ENCODE measurements at places on chromosomes 11 and 22.

DNA sequence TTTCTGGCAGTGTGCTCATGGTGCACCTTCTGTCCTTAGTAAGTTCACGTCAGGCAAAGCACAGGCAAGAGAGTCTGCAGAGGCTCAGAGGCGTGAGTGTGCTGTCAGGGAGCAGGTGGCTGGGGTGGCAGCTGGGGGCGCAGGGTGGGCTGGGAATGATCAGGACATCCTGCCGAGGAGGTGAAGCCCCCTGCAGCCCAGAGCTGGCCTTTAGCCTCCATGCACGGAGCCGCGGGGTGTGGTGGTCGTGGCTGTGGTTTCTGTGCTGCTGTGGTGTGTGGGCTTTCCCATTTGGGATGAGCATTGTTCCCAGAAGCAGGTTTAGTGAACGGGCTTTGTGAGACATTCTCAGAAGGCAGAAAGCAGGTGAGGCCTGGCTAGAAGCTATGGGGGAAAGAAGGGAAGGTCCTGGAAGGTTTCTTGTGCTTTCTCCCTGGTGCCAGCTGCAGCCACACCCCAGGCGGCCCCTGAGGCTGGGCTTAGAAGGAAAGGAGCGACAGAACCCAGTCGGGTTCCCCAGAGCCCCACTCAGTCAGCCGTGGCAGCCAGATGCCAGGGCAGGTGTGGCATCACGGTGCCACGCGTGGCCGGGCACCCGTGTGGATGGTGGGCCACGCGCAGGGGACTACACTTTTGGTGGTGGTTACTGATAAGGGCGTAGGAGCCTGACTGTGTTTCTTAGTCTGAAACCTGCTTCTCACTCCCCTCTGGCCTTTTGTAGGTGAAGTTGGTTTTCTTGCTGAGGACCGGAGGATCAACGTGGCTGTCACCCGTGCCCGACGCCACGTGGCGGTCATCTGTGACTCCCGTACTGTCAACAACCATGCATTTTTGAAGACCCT lies 32.0 kb downstream of the IGHMBP2 start:
- DNase-seq: no peak

DNA sequence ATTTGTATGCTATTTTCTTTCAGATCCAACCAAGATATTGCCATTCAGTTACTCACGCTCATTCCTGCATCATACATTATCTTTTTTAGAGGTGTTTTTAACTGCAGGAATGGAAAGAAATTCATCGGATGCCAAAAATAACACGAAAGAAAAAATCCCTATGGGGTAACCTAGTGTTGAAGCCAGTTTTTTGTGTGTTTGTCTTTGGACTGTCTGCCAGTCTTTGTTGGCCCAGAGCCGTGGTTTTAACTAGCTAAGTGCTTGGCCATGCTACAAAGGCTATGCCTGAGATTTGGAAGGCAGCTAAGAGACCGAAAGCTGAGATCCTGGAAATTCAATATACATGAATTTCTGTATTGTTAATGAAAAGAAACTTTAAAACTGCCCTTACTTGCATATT lies 309.8 kb upstream of the CNTN5 start:
- no peak for DNase-seq

- no peak for DNase-seq
Measured at GRCh38 chr11:57224128-57224527, 12.9 kb downstream of the APLNR start.

DNA sequence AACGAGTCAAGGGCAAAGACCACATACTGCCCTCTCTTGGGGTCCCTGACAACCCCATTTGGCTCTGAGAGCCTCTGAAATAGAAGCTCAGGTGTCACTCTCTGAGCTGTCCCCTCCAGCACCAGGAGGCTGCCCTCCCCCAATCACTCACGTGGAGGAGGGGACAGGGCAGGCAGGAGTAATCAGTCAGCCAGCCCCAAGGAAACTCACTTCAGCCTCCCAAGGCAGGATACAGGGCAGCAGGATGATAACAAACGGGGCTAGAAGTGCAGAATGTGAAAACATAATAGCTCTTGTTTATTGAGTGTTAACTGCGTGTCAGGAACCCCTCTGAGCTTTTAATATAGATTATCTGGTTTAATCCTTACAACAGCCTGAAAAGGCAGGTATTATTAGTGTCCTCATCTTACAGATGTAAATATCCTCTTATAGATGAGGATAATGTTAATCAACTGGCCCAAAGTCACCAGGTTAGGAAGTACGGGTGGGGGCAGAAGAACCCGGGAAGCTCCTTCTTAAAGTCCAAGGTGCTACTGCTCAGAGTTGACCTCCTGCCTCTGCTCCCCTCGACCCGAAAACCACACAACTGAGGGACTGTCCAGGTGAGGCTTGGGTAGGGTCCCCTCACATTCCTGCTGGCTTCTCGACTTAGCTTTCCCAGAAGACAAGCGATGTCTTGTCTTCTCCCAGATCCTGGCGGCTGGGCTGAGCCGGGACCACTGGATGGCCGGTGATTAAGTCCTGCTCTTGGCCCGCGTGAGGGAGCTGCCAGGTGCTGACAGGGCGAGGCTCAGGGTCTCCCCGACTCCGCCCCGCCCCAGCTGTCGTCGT lies 2.7 kb downstream of the CHRM4 start:
- DNase-seq: no peak

- no peak for DNase-seq
Measured at GRCh38 chr11:93054279-93054678, 84.8 kb downstream of the MTNR1B start.

GRCh38 chr11:27347359-27348339 lies 15.4 kb downstream of the CCDC34 start:
- DNase-seq: no peak

DNA sequence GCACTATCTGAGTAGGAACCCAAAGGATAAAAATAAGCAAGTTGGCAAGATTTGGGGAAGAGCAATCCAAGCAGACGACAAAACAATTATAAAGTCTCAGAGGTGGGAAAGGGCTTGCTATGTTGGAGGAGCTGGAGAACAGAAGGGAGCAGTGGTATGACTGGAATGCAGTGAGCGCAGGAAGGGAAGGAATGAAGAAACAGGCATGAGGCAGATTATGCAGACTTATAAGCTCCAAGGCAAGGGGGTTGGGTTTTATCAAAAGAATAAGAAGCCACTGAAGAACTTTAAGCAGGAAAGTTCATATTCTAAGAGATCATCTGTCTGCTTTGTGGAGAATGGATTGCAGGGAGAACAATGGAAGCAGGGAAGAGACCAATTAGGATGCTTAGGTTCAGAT lies 31.7 kb downstream of the PGM2L1 start:
- DNase-seq: no peak

- no peak for DNase-seq
Measured at GRCh38 chr11:70727899-70728620, 329.7 kb downstream of the CTTN start.

DNA sequence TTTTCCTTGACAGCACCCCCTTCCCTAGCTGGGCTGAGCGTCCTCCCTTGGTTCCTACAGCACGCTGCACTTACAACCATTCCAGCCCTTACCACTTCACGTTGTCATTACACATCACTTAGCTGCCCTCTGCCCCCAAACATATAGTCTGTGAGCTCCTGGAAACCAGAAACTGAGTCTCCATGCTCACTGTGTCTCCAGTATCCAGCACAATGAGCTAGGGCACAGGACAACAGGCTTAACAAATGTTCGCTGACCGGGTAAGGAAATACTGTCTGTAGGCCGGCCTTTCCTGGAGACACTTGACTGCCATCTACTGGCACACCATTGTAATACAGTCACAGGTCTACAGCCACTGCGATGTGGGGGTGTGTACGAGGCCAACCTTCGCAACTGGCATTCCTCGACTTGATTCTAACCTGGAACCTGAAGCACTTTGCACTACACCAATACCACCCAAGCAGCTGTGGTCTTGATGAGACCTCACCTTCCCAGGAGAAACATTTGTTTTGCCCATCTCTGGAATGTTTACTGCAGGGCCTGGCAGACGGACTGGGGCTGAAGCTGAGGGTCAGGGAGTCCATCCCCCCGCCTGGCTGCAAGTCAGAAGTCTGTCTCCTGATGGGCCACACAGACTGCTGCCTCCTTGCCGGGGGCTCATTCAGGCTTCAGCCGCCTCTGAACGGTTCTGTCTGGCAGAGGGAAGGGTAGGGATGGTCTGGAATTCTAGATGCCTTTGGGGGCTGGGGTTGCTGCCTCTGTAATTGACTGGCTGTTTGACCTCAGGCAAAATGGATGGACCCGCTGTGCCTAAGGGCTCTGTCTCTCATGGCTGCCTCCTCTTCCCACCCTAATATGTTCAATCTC lies 72.0 kb downstream of the SYN3 start:
- DNase-seq: no peak

DNA sequence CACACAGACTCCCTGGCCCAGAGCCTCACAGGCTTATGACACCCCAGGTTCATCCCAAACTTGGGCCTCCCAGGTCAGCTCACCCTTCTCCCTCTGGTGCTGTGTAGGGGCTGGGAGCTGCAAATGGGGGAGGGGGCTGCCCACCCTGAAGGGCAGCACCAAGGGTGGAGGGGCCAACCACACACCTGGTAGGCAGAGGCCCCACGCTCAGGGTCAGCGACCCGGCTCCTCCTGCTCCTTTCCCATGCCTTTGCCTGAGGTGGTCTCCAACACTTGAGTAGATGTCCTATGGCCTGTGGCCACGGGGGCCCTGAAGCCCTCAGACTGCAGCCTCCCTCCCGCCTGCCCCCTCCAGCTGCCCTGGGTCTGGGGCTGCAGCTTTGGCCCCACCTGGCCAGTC lies 3.4 kb downstream of the DGCR6 start:
- no peak for DNase-seq

GRCh38 chr11:114264381-114264780 lies 31.8 kb upstream of the NNMT start:
- no peak for DNase-seq

GRCh38 chr11:70483077-70483861 lies 84.9 kb downstream of the CTTN start:
- DNase-seq: no peak

DNA sequence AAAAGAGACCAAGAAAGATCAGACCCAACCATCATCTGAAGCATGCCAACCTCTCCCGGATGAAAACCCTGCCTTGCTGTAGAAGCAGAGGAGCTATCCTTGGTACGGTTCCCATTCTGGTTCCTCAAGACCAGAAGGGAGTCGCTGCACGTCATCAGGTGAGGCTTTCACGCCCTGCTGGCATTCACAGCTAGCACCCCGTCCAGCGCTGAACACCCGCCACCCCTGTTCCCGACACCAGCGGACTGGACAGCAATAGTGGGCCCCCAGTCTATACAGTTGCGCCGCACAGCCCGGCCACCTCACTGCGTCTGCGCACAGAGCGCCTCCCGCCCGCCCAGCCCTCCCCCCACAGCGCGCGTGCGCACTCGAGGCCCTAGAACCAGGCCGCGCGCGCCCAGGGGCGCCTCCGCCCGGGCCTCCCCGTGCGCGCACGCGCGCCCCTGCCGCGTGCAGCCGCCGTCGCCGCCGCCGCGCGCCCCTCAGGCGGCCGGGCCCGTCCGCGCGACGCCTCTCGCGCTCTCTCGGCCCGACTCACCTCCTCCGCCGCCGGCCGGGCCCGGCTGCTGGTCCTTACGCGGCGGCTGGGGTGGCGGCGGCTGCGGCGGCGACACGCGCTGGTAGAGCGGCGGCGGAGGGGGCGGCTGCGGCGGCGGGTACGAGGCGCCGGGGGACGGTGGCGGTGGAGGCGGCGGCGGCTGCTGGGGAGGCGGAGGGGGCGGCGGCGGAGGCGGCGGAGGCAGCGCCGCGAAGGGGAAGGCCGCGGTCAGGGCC lies 706 bp downstream of the SF1 start:
- no peak for DNase-seq

DNA sequence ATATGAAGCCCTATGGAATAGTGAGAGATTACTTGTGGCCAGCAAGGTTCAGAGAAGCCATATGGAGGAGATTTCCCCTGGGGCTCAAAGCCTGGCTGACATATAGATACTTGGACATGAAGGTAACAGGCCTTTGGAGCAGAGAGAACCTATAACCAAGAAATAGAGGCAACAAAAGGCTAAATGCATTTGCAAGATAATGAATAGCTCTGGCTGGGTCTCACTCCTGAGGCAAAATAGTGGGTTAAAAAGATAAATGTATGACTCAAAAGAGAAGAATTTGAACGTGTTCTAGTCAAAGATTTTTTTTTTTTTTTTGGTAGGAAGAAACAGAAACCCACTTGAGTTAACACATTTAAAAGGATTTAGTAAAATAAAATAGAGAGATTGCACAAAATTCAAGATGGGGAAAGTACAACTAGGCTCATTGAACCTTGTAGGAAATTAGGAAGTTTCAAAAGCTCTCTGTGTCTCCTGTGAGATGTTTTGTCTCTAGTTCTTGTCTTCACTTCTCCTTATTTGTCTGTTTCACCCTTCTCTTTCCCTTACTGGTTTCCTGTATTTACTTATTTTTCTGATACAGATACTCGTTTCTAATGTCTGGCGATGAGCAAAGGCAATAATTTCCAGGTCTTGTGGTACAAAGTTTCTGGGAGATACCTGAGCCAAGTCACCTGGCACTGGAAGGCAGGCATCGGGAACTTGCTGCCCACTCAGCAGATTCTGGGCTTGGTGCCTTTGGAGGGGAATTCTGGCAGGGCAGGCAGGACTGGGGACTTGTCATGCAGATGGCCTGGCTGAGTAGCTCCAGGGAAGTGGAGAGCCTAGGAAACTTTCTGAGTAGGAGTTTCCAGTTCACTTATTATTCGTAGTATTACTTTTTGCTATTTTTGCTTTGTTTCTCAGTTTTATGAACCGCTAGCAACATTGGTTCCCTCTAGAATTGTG lies 49.2 kb upstream of the SESN3 start:
- DNase-seq: no peak

- DNase-seq: no peak
Measured at GRCh38 chr11:96324912-96325311, 18.1 kb downstream of the MAML2 start.
